ENCODE measurements at places on chromosomes 5 and 9.

DNA sequence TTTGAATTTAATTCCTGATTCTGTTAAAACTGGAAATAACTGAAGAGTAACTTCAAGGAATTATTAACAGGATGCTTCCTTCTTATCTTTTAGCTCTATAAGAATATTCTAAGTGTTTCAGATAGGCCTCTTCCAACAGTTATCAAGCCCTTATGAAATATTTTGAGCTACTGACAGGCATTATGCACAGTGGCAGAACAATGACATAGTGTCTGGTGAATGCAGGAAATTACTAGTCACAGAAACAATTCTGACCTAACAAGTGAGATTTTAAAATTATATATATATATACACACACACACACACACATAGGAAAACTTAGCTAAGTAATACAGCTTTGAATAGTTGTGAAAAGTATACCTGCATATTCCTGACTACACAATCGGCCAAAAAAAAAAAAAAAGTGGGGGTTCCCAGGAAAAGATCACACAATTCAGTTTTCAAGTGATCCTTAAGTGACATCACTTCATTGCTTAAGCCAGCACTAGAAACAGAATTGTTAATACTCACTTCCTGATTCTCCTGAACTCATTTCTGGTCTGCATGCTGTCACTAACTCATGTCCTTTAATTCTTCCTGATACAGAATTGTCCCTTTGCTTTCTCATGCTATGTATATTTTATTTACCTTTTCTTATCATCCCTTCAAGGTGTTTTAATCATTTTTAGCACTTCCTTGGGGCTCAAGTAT lies 77.3 kb downstream of the SLC25A46 start:
- no peak for DNase-seq

GRCh38 chr9:77945798-77946197 lies 85.8 kb downstream of the GNAQ start:
- DNase-seq = no peak

DNA sequence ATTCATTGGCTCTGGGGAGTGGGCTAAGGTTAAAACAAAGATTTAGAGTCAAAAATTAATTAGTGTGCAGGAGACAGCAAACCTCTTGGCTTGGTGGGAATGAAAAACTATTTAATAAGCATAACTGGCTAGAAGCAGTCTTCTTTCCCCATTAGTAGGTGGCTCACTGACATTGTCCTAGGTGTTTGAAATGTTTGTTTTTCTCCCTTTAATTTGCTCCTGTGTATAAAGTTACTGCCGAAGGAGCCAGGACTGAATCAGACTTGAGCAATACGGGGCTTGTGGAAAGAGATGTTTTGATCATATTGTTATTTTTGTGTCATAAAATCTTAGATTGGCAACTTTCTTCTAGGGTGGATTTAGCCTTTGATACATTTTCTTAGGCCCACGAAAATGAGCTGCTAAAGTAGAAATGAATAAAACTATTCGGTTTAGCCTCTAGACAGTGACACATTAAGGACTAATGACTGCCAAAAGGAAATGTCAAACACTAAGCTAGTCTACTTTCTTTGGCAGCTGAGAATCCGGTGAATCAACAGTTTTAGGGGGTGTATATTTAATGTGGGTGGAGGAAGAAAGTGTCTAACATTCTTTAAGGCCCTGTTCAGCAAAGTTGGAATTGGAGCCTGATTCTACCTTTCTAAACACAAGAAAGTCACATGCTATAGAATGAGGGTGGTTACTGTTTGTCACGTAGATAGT lies 30.2 kb downstream of the LRRTM2 start:
- no peak for DNase-seq

DNA sequence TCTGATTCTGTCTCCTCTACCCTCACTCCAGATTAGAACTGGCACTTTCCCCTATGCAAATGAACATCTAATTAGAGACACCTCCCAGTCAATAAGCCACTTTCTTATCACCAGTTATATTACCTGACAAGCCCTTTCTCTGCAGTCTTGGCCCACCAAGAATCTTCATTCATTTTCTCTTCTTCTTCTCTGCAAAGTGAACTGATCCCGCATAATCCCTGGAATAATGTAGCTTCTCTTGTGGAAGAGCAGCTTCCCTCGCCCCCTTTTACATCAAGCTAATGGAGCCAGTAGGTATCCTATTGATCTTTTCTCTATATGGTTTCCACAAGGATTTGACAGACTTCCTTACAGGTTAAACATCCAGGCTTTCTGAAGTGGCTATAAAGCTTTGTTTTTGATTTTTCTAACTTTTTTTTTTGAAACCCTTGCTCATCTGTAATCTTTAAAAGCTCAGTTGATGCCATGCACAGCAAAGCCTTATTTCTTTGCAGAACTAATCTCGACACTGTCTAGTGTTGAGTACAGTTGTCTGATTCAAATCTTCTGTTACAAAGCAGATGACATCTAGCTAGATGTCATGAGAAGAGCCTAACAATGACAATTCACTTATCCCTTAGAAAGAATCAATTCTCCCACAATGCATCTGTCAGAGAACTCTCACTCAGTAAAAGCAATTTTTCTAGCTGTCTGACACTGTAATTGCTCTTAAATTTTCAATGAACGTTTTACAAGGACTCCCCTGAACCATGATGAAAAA lies 281.4 kb downstream of the ISL1 start:
- no peak for DNase-seq

DNA sequence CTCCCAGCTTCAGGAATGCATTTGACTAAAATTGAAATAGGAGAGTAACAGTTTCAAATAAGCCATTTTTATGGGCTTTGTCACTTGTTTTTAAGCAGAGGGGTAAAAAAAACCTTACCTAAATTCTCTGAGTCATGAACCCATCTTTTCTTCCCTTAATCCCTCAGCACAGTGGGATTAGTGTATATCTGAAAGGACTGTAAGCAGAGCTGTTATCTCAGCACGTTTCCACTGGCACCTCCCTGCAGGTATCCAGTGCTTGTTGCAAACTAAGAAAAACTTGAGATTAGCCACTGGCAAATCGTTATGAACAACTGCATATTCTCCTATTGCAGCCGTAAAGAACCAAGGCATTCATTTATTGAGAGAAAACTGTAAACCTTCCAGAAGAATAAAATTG lies 872.7 kb downstream of the EFNA5 start:
- no peak for DNase-seq

GRCh38 chr9:121059998-121060636 lies 10.0 kb upstream of the C5 start:
- DNase-seq = no peak

GRCh38 chr9:20297646-20298084 lies 324.6 kb downstream of the MLLT3 start:
- DNase-seq = no peak

GRCh38 chr9:127360250-127360649 lies 36.7 kb upstream of the SLC2A8 start:
- no peak for DNase-seq

GRCh38 chr9:136977223-136977622 lies at the start of gene PTGDS:
PTGDS (plus strand) TSS chr9:136977504; CDS start chr9:136977579, 75 bp downstream.
- DNase-seq = no peak

DNA sequence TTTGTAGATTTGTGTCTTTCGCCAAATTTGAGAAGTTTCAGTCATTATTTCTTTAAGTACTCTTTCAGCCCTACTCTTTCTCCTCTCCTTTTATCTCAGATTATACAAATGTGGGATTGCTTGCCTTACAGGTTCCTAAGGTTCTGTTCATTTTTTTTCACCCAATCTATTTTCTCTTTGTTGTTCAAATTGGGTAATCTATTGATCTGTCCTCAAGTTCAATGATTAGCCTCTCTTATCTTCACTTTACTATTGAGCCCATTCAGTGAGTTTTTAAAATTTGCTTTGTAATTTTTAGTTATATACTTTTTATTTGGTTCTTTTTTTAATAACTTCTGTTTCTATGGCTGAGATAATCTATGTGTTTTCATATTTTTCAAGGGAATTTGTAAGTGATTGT lies 282.1 kb downstream of the FER start:
- DNase-seq = no peak

DNA sequence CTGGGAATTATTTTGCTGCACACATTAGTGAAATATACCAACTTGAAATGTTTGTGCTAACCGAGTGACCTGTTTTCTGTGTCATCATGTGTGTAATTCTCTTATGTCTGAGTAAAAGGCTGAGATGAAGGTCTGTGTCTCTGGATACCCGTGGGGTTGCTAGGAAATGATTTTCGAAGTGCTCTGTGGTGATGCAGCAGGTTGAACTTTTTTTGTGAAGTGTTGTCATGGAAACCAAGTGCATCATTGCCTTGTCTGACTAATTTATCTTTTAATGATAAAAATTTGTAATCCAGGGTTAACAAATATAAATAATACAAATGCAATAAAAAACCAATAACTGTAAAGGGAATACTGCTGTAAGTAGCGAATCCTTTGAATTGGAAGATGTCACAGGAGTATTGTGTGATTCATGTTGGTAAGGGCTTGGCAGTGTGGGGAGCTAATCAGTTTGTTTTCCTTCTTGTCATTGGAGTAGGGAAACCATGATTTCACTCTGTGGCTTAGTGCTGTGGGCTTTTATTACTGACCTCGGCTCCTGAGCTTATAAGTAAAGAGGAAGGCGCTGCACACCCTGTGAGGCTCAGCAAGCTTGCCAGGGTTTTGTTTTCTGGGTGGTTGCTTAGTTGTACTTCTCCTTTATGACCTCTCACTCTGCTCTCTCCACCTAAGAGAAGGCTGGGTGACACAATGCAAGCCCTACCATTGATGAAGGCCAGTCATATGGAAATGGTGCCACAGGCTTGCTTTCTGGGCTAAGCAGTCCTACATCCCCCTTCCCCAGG lies 22.3 kb downstream of the PDE8B start:
- no peak for DNase-seq

GRCh38 chr5:131914472-131914871 lies 31.0 kb downstream of the MEIKIN start:
- no peak for DNase-seq

GRCh38 chr5:71695595-71695994 lies 23.5 kb upstream of the CARTPT start:
- DNase-seq = no peak

DNA sequence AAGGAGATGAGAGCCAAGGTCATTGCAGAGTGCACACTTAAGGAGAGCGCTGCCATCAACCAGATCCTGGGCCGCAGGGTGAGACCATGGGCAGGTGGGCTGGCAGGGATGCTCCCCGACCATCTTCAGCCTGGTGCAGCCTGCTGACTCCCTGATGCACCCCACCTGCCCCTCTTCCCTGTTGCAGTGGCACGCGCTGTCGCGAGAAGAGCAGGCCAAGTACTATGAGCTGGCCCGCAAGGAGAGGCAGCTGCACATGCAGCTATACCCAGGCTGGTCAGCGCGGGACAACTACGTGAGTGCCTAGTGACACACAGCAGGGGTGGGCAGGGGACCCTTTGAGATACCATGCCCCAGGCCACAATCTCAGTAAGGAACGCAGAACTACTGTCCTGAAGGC lies 28.3 kb downstream of the TCF7 start:
- DNase-seq = no peak

DNA sequence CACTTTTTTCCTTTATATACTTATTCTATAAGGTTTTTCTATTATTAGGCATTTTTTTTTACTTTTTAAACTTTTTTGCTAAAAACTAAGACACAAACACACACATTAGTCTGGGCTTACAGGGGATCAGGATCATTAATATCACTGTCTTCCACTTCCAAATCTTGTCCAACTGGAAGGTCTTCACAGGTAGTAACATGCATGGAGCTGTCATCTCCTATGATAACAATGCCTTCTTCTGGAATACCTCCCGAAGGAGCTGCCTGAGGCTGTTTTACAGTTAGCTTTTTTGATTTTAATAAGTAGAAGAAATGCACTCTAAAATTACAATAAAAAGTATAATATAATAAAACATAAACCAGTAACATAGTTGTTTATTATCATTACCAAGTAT lies 345.5 kb upstream of the PTGER4 start:
- DNase-seq = no peak

- no peak for DNase-seq
Measured at GRCh38 chr9:75974016-75974766, 83.7 kb downstream of the PCSK5 start.

DNA sequence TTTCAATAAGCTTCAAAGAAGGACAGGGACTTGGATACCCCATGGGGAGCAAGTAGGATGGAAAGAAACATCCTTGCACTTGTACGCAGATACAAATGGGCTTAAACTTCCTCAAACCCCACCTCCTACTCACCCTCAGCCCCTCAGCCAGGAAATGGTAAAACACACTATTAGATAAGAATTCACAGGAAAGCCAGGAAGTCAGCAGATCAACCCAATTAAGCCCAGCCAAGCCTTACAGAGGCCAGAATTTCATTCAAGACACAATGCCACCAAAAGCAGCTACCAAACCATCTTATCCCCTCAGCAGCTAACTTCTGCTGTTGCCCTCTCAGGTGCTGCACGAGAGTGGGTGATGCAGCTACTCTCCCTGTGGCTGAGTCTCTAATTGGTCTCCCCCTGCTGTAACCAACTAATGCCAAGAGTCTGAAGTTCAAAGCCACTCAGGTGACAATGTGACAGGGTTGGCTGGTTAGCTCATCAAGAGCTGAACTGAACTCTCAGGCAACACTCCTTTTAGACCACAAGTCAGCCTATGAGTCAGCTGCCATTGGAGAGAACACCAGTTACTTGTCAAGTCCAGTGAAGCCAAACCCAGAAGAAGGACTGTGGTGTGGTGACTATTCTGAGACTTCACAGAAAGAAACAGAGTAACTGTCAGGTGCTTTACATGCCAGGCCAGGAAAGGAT lies 201.9 kb downstream of the ZNF608 start:
- no peak for DNase-seq

- DNase-seq = no peak
Measured at GRCh38 chr9:129983891-129984290, 59.1 kb downstream of the FNBP1 start.

- no peak for DNase-seq
Measured at GRCh38 chr9:106287731-106288130, 575.2 kb upstream of the ZNF462 start.

GRCh38 chr5:6553972-6554371 lies 78.9 kb downstream of the NSUN2 start:
- DNase-seq = no peak
